ENCODE measurements at places on chromosomes 5 and 9.

DNA sequence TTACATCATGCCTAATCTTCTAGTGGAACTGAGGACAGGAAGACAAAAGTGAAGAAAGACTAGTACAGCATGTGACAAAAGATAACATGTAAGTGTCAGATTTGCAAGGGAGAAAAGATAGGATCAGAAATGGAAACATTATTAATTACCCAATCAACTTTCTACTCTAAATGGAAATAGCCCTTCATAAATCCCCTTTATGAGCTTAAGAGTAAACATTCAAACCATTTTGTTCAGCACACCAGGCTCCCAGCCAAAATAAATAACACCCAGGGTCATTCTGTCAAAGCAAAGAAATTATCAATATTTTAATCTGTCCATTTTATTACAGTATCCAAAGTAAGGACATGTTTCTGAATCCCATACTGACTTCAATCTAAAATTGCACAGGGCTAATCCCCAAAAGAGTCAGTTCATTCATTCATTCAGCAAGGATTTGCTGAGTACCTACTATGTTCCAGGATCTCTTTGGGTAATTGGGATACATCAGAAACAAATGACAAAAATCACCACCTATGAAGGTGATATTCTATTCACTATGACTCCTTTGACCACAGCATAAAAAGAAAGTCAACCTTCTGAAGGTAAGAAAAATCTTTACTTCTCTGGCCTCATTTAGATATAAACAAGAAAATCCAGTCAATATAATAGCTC is 5.3 kb downstream of the PRELID2 start:
- DNase-seq: peak; percentile 9

GRCh38 chr5:57937025-57937424 is 454.4 kb upstream of the ACTBL2 start:
- DNase-seq: peak; percentile 41

- no peak for DNase-seq
Observed at GRCh38 chr9:137722481-137722880, 103.7 kb downstream of the EHMT1 start.

DNA sequence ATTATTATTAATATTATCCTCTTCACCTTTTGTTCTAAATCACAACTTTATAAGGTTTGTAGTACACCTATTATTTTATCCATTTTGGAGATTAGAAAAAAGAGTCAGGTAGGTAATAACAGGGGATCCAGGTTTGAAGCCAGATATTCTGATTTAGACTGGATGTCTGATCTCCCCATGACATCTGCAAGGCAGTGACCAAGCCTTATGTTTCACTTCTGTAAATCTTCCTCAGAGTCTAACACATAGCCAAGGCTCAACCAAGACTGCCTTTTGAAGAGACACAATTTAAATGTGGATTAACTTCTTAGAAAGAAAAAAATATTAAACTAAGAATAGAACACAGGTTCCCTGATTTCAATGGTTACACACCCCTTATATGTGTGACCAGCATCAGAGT is 44.2 kb downstream of the CETN3 start:
- DNase-seq: no peak

DNA sequence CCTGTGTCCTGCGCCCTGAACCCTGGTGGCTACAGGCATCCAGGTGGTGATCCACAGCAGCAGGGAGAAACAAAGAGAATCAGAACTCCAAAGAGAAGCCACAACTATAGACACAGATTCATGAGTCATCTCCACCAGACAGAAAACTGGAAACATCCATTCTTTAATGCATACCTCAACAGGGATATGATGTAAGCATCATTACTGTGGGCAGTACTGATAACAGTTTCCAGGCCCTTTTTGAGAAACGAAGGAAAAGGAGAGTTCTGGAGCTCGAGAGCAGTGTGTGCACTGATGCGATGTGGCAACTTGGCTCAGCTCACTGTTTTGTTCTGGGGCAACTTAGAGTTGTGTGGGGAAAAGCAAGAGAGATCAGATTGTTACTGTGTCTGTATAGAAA is 215.6 kb upstream of the ADAMTS16 start:
- DNase-seq: no peak

- DNase-seq: peak; percentile 75
Observed at GRCh38 chr9:116717150-116717549, 30.0 kb downstream of the TRIM32 start.

- peak; percentile 57 for DNase-seq
Observed at GRCh38 chr9:98318834-98319478, 63.5 kb upstream of the TBC1D2 start.

- no peak for DNase-seq
Observed at GRCh38 chr9:93001031-93001430, 53.7 kb downstream of the FGD3 start.

DNA sequence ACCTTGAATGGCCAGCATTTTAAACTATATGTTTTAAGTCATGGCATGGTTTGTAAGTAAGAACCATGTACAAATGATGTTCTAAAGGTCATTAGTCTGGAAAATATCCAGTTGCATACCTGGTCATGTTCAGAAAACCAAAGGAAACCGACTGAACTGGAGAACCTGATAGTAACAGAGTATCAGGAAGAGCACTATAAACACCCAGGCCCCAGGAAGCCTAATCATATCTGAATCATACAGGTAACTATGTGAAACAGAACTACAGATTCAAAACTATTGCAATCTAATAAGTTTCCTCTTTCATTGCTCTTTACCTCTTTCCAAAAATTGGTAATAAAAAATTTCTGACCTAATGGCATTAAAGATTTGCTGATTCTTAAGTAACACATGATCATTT is 500.3 kb downstream of the ARHGEF28 start:
- no peak for DNase-seq

GRCh38 chr5:84298628-84299027 is 86.1 kb downstream of the EDIL3 start:
- DNase-seq: no peak

- peak; percentile 4 for DNase-seq
Observed at GRCh38 chr5:145557345-145557744, 277.8 kb downstream of the PRELID2 start.

All from EH (cell line).